ENCODE measurements at places on chromosomes 6 and 20.
A peak's percentile ranks its signal among the peaks of the same experiment; 100 is the strongest.

GRCh38 chr20:24096264-24096663 lies 107.7 kb upstream of the GGTLC1 start:
- no peak for DNase-seq

DNA sequence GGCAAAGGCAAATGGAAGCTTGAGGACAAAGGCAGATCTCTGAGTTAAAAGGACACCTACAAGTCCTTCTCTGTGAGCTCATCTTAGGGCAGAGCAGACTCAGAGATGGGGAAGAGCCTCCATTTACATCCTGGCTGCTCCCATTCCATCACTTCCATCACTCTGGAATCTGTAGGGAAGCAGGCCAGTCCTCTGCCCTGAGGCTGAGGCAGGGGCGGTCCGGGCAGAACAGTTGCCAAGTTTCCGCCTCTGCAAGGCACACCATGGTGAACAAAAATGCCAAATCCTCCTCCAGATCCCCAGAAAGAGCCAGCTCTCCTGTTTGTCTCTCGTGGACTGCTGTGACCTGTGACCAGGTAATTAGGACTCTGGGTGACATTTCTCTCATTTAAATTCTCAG lies 209.6 kb upstream of the SSTR4 start:
- DNase-seq: no peak

GRCh38 chr6:44850312-44850711 lies 462.8 kb downstream of the CDC5L start:
- DNase-seq: no peak

DNA sequence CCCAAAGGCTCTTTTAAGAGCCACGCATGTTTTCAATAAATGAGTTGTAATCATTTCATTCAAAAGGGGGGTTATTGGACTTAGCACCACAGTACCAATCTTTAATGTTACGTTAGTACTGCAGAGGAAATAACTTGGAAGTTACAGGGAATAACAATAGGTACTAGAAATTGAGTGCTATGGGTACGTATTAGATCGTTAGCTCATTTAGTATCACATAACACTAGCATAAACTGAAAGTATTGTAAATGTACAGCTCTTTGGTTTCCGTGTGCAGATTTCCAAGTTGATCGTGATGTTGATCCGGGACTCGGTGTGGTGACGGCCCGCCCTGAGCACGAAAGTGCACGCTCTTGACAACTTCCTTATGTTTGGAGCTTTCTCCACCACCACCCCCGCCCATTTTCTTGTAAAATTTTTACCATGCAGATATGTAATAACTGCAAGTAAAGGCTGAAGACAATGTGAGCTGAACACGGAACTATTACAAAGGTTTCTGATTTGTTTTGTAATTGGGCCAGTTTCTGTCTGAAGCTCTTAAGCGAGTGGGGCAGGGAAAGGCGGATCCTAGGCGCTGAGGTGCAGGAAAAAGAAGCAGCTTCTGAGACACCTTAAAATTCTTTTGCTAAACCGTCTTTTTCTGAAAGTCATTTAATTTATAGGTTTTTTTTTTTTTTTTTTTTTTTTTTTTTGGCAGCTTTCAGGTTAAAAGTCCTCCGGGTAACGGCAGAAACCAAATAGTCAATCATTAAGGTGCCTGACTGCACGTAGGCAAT lies 71.5 kb downstream of the HFE start:
- peak; percentile 86 for DNase-seq

- DNase-seq: no peak
Observed at GRCh38 chr6:158843751-158844683, 24.8 kb upstream of the EZR start.

DNA sequence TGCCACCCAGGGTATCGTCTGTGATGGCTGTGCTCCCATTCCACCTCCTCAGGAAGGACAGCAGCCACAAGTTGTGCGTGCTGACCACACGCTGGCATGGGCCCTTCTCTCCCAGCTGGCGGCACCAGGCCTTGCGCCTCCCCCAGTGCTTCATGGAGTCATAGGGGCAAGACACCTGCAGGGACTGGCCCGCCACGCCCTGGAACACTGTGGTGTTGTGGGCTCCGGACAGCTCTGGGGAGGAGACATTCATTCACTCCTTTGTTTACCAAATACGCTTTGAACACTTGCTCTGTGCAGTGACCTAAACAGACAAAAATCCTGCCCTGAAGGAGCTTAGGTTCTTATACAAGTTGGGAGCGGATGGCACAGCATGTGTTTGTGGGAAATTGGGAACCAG lies 1.5 kb downstream of the TREM2 start:
- no peak for DNase-seq

DNA sequence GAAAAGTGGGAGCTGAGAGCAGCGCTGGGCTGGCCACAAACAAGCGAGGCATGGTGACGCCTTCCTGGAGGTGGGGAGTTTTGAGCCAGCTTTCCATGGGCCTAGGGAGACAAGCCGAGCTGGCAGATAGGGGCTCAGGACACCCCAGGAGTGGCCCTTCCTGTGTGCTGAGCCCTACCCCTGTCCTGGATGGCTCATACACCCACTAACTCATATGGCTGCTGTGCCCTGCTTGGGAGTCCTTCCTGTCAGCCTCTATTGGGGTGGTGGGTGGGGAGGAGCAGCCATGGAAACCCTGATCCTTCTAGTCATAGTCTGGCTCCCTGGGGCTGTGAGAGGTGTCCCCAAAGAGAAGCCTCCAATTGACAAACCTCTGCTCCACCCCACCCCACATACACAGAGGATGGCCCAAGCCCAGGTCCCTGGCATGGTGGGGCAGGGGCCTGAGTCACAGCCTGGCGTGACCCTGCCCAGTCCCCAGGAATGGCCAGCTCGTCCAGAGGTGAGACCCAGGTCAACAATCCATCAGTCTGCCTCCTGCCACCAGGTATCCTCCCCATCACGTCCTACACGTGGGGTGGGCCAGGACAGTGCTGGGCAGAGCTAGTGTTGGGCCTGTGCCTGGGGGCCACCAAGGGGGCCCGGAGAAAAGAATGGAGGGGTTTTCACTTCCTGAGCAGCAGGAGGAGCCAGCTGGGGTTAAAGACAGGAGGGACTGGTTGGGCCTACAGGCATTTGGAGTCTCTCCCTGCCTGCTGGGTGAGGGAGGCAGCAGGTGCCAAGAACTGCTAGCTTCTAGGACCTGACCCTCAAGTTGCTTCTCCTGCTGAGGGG lies 52.2 kb downstream of the MRPL14 start:
- no peak for DNase-seq

DNA sequence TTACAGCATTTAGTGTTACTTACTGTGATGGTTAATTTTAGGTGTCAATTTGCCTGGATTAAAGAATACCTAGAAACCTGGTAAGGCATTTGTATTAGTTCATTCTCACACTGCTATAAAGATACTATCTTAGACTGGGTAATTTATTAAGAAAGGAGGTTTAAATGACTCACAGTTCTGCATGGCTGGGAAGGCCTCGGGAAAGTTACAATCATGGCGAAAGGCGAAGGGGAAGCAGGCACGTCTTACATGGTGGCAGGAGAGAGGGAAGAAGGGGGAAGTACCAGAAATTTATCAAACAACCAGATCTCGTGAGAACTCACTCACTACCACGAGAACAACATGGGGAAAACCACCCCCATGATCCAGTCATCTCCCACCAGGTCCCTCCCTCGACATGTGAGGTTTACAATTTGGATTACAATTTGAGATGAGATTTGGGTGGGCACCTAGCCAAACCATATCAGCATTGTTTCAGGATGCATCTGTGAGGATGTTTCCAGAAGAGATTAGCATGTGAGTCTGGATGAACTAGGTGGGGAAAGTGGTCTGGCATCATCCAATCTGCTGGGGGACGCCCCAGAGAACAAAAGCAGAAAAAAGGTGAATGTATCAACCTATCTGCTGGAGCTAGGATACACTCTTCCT lies 76.8 kb downstream of the MKKS start:
- no peak for DNase-seq

GRCh38 chr20:50048420-50049166 lies 64.4 kb downstream of the UBE2V1 start:
- no peak for DNase-seq

DNA sequence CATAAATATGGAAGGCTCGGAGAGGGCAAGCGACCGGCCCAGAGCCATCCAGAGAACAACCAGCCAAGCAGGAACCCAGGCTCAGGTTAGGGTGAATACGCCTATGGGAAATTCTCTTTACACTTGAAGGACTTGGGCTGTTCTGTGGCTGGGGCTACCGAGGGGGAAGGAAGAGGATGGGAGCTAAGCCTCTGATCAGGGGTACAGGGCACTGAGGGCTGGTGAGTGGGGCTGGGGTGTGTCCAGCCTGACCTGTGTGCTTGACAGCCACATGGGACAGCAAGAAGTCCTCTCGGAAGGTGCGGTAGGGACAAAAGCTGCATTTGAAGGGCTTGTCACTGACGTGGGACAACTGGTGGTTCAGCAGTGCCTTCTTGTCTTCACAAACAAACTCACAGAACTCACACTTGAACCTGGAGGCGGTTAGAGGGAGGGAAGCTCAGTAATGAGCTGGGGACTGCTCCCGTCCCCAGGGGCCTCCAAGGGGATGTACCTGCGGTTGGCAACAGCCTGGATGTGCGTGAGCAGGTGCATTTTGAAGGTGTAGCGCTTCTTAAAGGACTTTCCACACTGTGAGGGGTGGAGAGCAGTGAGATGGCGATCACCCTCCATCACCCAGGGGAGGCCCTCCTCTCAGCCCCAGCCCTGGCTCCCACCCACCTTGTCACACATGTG lies 11.9 kb downstream of the ZNF335 start:
- DNase-seq: no peak

DNA sequence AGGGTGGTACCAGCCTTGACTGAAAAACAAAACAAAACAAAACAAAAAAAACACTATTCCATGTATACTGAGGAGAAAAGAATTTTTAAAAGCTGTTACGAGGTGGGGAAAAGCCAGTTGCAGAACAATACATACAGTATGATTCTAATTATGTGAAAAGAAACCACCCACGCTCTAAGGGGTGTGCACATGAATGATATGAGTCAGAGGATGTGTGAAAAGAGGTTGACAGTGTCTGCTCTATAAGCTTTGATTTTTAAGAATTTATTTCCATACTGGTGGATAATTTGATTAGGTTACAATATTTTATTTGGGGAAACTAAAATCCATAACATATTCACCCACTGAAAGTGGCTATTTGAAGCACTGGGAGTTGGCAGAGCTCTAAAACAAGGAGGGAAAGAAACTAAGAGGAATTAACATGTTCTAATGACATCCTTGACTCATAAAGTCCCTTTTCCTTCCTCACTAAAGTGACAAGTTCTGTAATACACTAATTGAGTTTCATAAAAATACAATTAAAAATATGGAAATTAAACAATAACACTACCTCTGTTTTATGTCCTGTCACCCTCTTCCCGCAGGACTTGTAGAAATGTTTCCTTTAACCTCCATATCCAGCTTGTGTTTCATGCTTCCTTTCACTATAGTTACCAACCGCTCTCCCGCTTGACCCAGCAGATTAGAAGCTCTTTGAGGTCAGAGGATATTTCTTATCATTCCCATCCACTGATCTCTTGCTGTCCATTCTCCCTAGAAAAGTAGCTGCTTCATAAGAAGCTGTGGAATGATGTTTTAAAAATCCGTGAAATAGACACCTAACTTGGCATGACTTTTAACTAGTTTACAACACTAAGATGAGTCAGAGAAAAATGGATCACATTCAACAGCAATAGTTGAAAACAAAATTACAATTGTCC lies 118.6 kb upstream of the CCDC28A start:
- no peak for DNase-seq
